Activated CD8-positive, alpha-beta memory T cell treated with anti-CD3 and anti-CD28 coated beads for 4 hours (primary cell): ENCODE measurements at places on chromosomes 6 and 20.

DNA sequence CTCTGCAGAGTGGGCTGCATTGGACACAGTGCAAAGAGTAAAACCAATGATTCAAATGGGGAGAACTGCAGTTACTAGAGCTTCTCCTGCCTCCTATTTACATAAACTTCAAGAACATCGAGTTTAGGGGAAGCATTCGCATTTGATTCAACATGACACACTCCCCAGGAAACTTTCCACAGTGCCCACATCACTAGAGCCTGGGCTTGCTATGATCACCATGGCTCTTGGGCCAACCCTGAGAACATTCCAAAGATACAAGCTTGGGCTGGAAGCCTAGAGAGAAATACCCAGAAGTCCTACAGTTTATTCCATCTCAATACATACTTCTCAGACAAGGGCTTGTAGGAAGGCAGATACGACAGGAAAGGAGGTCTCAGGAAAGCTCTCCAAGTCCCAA is 337.9 kb downstream of the CD83 start:
- no peak for DNase-seq

DNA sequence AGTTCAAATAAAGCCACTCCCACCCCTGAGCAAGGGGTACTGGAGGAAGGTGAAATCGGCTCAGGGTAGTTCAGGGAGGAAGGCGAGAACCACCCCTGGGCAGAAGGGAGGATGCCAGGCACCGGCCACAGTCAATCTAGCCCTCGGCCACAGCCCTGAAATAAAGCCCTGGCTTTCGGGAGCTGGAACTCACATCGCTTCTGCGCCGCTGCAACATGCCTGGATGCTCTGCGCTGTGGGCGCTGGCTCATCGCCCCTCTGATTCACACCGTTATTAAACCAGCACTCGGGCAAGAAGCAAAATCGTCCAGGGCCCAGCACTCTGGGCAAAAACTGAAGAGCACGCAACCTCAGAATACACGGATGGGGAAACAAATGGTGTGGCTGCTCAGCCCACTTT is 136.9 kb upstream of the RREB1 start:
- DNase-seq = no peak

DNA sequence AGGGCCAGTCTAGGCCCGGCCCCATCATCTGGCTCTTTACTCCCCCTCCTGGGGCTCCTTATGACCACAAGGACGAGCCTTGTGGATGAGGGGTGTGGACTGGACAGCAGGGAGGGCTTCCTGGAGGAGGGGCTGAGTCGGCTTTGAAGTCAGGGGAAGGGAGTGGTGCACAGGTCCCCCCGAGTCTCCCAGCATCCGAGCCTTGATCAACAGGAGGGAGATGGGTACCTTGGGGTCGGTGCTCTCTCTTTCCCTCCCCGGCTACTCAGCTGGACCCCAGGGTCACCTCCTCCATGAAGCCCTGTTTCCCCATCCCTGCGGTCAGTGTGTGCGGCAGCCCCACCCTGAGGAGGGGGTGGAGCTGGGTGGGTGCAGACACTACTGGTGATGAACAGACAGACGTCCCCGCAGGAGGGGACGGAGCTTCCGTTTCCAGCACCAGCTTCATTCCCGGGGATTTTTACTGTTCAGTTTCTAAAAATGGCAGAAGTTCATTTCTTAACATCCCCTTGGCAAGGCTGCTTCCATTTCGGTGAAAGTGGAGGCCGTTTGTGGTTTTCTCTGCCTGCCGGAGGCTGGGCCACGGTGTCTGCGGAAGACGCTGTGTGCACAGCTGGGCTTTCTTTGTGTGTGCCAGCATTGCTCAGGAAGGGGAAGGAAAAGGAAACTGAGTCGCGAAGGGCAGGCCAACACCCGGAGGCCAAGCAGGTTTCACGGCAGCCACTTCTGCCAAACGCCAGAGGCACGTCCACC is 19.6 kb downstream of the NTSR1 start:
- no peak for DNase-seq

GRCh38 chr20:19320005-19320404 is 107.6 kb downstream of the SLC24A3 start:
- DNase-seq = no peak

- no peak for DNase-seq
These were observed 13.7 kb upstream of the CST8 start for GRCh38 chr20:23477223-23477622.

GRCh38 chr6:123042401-123042800 is 46.4 kb downstream of the CLVS2 start:
- DNase-seq = no peak

DNA sequence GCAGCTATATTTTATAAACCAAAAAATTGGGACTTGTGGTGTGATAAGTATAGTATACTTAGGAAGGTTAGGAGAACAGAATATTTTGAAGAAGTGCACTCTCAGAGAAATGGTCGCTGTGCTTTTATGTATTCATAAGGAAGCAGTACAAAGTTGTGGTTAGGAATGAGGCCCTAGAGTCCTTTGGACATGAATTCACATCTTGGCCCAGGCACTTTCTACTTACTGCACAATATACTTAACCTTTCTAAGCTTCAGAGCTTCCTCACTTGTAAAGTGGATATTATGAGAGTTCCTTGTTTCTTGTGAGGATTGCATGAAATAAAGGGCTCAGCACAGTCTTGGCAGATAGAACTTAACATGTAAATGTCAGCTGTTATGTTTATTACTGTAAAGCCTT is 21.0 kb upstream of the SERINC3 start:
- no peak for DNase-seq
